ENCODE measurements at places on chromosomes 16 and 17. TPM values are rescaled to one million over a fixed set of nuclear protein-coding genes. Genes with fewer than 3 reads are reported as not detected.

DNA sequence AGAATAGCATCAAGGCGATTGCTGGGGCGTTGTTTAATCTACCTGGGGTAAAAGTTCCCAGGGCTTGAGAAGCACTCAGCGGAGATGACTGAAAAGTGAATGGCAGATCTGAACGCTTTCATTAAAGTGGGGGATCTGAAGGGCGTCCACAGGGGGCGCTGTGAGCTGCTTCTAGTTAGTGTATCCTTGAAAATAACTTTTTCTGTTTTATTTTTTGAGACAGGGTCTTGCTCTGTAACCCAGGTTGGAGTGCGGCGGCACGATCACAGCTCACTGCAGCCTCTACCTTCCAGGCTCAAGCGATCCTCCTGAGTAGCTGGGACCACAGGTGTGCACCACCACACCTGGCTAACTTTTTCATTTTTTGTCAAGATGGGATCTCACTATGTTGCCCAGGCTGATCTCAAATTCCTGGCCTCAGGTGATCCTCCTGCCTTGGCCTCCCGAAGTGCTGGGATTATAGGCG, 360.4 kb downstream of the SEC14L1 start:
- no peak for DNase-seq

The LLGL2 gene
- 0.72 TPM for polyA plus RNA-seq

DNA sequence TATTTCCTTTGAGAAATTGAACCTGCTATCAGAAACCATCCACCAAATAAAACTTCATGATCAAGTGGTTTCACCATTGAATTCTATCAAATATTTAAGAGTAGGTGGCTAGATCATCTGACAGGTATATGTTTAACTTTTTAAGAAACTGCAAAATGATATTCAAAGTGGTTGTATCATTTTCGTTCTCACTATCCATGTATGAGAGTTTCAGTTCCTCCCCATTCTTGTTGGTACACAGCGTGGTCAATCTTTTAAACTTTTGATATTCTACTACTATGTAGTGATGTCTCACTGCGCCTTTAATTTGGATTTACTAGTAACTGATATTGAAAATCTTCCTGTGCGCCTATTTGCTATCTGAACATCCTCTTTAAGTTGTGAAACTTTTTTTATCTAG, 163.7 kb downstream of the CYB561 start:
- DNase-seq = no peak

- no peak for DNase-seq
Measured at GRCh38 chr17:34561328-34561727, 18.1 kb upstream of the TMEM132E start.

DNA sequence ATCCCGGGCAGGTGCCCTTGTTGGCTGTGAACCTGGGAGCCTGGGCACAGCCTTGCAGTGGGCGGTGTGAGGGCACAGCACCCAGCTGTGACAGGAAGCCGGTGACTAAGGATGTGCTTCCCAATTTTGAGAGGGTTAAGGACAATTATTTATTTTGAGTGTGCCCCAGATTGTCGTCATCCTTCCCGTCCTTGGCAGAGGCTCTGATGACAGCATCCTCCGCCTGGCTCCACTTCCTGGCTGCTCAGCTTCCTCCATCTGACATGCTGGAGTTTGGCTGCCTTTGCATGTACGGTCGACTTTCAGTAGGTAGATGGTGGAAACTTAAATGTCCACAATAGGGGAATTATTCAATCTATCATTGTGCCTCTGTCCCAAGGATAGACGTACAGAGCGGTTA, 282.4 kb upstream of the EEF2KMT start:
- DNase-seq = no peak

DNA sequence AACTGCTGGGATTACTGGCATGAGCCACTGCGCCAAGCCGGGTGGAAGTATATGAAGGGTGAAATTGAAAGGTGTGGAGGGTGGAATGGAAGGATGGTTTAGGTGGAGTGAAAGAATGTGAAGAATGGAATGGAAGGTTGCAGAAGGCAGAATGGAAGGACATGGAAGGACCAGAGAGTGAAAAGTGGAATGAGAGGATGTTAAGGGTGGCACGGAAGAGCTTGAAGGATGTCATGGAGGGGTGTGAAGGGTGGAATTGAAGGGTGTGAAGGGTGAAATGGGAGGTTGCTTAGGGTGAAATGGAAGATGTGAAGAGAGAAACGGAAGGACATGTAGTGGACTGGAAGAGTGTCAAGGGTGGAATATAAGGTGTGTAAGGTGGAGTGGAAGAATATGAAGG, 16.2 kb downstream of the MIS12 start:
- no peak for DNase-seq

GRCh38 chr17:48051706-48052486, 3.7 kb downstream of the NFE2L1 start:
- peak; percentile 68 for DNase-seq

The G6PC1 gene
- polyA plus RNA-seq = not detected

DNA sequence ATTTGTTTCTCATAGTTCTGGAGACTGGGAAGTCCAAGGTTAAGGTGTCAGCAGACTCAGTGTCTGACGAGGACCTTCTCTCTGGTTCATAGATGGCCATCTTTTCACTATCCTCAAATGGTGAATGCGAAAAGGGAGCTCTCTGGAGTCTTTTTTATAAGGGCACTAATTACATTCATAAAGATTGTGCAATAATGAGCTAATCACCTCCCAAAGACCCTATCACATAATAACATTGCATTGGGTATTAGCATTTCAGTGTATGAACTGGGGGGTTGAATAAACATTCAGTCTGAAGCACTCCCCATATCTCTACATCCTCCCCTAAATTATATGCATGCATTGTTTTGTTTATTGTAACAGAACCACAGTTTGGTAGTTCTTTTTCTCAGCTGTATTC, 1086.5 kb downstream of the CDH11 start:
- DNase-seq = no peak

The NCOR1 gene
- 54.5 TPM for polyA plus RNA-seq

The GLP2R gene
- 0.09 TPM for polyA plus RNA-seq

DNA sequence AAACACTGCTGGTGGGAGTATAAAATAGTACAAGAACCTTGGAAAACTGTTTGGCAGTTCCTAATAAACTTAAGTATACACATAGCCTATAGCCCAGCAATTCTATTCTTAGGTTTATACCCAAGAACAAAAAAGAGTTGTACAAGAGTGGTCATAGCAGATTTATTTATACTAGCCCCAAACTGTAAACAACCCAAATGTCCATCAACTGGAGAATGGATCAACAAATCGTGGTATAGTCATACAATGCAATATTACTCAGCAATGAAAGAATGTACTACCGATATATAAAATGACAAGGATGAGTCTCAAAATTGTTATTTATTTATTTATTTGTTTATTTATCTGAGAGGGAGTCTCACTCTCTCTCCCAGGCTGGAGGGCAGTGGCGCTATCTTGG, 23.1 kb downstream of the GNGT2 start:
- peak; percentile 37 for DNase-seq

The RHBDF2 gene
- 10.0 TPM for polyA plus RNA-seq

DNA sequence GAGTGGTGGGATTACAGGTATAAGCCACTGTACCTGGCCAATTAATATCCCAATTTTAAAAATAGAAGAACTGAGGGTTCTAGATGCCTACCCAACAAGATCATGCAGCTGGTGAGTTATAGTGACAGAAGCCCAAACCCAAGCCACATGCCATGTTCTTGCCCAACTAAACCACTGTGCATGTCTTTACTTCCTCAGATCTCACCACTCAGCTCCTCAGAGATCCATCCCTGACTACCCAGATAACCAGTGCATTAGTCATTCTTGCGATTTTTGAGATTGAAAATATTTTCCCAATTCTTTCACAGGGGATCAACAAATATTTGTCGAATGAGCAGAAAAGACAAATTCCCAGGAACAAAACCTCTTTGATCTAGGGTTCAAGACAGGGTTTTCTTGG, 303.1 kb downstream of the CBLN1 start:
- no peak for DNase-seq

GRCh38 chr17:83200231-83200699, 120.9 kb downstream of the METRNL start:
- DNase-seq = peak; percentile 26

- no peak for DNase-seq
Measured at GRCh38 chr16:19192865-19193264, 24.8 kb downstream of the SYT17 start.

The SLC52A1 gene
- polyA plus RNA-seq = not detected

GRCh38 chr16:65002265-65002664, 119.6 kb downstream of the CDH11 start:
- DNase-seq = peak; percentile 91

The ZNF19 gene
- 0.46 TPM for polyA plus RNA-seq

DNA sequence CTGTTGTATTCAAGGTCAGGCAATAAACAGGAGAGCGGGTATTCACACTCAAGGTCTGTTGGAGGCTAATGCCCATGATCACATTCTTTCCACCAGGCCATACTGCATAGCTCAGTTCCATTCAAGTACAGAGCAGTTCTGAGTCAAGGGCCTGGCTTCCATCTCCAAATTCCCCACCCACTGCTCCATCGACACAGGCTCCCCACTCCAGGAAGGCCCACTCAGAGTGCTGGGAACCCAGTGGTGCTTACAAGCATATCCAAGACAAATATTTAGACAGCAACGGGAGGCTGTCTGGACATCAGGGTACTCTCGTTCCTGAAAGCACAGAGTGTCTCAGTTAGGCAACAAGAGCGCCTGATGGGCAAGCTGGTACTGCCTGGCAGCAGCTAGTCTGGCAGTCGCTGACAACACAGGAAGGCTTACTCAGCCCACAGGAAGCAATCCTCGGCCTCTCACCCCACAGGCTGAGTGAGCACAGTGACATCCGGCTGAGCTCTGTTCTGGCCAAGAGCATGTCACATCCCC, 40.9 kb downstream of the RFFL start:
- peak; percentile 87 for DNase-seq

DNA sequence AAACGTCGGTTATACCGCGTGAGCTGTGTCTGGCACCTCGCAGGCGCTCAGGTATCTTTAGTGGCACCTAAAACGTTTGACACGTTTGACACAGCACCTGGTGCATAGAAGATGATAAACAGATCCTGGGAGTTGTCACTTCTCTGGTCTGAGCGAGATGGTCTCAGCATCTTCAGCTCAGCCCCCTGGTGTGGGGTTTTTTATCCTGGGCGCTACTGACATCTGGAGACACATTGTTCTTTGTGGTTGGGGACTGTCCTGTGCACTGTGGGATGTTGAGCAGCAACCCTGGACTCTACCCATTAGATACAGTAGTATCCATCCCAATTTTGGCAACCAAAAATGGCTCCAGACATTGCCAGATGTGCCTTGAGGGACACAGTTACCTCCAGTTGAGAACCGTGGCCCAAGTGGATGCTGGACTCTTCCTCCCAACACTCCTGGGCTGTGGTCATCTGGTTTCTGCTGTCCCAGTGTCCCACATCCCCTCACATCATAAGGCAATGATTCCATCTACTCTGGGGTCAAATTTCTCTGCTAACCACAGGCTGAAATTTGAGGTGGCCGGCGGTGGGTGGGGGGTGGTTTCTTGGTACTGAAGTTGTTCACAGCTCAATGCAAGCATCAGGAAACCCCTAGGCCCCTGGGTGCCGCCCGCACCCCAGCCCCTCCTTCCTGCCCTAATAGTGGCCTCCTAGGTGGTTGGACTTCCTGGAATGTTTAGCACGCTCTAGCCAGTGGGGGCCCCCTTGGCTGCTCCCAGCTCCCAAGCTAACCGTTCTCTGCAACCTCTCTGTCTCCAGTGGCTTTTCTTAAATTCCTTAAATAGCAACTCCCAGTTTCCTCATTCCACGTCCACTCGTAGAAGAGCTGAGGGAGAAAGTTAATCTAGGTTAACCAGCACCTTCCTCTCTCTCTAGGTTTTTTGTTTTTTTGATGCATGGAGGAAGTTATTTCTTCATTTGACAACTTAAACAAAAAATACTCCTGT, 124.8 kb downstream of the ABCC1 start:
- peak; percentile 90 for DNase-seq

The PARD6A gene
- polyA plus RNA-seq = 0.55 TPM
